Left lung (tissue), 14 donors: ENCODE measurements at places on chromosomes 5 and 9. TPM values are rescaled to one million over a fixed set of nuclear protein-coding genes. Genes with fewer than 3 reads are reported as not detected.
A peak's percentile ranks its signal among the peaks of the same experiment; 100 is the strongest.

DNA sequence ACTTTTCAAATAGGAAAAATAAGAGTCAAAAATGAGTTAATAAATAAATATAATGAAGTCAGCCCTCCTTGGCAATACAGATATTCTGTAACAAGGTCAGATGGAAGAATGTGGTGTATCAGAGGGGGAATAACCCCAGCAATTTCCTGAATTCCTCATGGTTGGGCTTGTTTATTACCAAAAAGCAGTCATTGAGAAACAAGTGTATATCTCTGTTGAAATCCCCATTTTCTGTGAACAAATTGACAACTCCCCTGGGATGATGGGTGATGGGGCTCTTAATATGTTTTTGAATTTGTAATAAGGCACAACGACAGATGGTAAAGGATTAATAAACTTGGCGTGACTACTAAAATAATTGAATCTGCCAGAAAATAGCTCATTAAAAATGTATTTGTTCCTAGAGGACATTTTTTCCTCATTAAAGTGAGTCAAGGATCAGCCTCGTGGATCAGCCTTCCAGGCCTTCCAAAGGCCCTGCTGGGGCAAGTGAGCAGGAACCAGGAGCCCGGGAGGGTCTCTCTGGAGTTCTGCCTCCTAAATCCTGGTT is 34.2 kb downstream of the THBS4 start:
- no peak for DNase-seq

DNA sequence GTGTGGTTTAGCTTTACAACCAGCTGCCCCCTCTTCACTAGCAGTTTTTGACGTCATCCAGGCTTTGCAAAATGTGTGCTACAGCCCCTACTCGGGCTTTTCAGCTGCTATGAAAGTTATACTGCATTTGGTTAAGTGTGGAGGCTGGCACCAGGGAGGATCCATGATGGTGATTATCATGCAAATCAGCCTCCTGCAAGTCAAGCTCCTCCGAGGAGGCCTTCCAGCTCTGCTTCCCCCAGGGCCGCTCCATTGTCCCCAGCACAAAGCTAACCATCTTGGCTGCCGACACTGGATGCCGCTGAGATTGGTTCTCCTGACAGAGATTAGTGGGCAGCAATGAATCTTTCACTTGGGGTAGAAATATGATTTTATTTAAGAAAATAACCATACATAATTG is 159.6 kb downstream of the NR2F1-AS1 start:
- no peak for DNase-seq

DNA sequence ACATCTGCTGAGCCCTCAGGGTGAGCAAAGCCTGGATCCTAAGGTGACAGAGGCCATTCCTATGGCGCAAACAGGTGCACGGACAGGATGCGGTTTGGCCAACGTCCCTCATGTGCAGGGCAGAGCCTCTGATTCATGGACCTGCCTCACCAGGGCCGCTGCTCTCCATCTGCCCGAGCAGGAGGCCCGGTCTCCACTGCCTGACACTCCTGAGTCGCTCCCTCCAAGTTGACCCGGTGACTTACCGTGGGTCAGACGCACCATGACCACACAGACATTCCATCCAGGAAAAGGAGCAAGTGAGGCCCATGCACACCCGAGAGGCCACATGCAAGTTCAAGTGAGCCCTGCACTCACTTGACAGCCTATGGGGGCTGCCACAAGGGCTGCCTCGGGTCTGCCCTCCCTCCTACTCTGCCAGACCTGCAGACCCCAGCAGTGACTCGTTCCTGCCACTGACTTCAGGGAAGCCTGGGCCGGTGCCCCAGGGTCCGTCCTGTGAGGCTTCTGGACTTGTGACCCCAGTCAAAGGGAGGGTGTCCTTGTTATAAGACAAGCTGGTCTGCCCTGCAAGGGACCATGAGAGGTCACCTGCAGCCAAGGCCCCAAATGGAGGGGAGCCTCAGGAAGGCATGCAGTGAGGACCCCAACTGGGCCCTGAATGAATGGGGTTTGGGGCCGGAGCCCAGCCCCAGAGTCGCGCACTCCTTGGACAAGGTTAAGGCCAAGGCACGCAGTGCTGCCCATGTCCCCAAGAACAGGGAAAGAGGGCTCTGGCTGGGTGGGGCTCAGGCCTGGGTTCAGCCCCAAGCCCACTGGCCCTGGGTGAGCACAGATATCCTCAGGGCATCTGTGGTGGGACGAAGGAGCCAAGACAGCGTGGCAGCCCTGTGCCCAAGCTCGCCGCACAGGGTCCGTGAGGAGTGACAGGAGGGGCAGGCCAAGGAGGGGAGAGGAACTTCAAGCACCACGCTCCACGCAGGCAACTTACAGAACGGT is 10.1 kb downstream of the BRD3OS start:
- peak; percentile 25 for DNase-seq

- no peak for DNase-seq
Measured at GRCh38 chr5:42301349-42301748, 121.9 kb upstream of the GHR start.

DNA sequence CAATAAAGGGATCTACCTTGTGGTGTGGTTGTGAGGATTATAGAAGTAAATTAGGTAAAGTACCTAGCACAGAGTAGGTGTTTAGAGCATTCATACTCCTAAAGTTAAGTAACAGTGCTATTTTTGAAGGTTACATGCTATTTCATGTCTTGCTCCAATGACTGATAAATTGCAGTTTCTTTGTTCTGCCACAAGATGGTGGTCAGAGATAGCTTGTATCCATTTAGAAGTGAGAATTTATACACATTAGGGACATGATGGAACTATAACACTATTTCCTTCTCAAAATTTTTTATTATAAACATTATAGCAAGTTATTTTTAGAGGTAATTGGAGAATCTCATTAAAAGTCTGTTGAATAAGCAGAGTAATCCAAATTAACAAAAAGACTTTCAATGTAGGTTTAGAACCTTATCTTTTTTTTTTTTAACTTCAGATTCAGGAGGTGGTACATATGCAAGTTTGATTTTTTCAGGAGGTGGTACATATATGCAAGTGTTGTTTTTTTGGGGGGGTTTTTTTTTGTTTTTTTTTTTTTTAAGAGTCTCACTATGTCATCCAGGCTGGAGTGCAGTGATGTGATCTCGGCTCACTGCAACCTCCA is 17.1 kb downstream of the MTREX start:
- no peak for DNase-seq

DNA sequence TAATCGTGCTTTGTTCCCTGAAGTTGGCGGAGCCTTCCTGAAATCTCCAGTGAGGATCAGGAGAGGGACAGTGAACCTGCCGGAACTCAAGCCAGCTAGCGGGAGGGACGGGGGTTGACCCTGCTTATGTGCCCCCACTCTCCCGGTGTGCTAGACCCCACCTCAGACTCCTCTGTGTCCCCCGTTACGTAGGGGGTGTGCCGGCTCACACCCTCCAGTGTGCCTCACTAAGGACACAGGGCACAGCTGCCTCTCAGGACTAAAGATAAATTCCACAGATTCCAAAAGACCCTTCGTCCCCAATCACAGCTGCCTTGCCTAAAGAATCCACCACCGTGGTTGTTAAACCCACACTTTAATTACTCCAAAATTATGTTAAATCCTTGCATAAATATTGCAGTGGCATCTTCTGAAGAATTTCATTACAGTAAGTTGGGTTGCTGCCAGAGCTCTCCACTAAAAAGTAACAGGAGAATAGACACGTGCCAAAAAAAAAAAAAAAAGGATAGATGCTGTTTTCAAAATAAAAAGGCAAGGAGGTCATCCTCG is 73.7 kb downstream of the GTF3C4 start:
- DNase-seq = no peak

GRCh38 chr5:35316611-35317274 is 86.5 kb upstream of the PRLR start:
- DNase-seq = no peak

DNA sequence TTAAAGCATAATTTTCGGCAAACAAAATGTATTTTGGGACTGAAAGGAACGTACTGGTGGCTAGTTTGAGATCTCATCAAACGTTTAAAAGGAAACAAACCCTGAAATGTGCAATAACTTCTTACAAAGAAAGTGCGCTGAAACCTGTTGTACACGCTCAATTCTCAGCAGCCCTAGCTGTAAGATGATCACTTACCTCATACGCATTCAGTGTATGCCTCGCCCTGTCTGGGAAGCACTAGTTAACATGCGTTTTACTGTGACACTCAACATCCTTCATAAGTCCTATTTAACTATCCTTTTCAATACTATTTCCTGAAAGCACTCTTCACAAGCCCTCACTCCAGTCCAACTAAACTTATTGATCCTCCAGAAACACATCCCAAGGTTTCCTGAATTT is 485.0 kb upstream of the EDIL3 start:
- no peak for DNase-seq

GRCh38 chr5:132681983-132682382 is 8.2 kb downstream of the IL4 start:
- no peak for DNase-seq

- DNase-seq = no peak
Measured at GRCh38 chr9:81390792-81391456, 298.4 kb downstream of the TLE1 start.

- DNase-seq = no peak
Measured at GRCh38 chr9:82206946-82207345, 218.4 kb downstream of the SPATA31D1 start.

- DNase-seq = no peak
Measured at GRCh38 chr5:64947031-64947430, 178.3 kb downstream of the CWC27 start.

GRCh38 chr9:86280580-86280979 is 1.8 kb downstream of the ISCA1 start:
- DNase-seq = no peak

GRCh38 chr9:8224381-8224801 is 424.8 kb upstream of the DMAC1 start:
- no peak for DNase-seq

GRCh38 chr9:107504585-107505455 is 15.3 kb upstream of the KLF4 start:
- DNase-seq = no peak

- DNase-seq = no peak
Measured at GRCh38 chr5:87164409-87164808, 103.3 kb upstream of the RASA1 start.

DNA sequence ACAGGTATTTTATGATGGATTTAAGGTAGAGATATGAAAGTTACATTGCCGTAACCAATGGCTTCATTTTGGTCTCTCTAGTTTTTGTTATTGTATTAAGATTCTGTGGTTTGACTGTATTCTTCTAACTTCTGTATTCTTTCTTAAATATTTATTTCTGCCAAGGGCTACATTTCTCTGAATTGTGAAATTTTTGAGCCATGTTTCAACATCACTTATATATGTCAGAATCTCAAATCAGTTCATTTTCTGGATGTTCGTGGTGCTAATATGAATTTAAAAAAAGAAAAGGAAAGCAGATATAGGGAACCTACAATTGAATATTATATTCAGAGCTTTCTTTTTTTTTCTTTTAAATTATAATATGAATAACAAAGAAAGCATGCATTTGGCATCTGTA is 142.7 kb downstream of the ANXA1 start:
- no peak for DNase-seq

DNA sequence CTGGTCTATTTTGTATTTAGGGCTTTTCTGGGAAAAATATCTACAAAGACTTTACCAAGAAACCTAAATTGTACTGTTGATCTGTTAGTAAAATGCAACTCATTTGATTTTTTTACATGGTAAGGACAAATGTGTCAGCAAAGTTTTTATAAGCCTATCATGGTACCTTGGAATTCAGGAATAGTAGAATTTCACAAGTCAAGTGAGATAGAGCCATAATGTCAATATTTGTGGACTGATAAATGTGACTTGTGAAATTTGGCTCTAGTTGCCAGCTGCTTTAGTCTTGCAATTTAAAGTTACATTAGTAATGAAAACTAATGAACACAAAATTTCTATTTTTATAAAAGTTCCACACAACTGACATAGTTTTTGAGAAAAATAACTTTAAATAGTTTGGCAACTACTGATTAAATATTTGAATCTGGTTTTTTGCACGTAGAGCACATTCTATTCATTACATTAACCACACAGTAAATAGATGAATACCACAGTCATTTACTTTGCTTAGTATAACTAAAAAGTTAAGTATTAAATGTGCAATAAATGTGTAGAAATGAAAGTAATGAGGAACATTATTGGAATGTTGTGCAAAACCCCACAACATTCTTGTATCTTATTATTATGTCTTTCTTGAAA is 41.2 kb upstream of the RIOK2 start:
- no peak for DNase-seq

GRCh38 chr5:158451203-158451992 is 592.5 kb upstream of the CLINT1 start:
- DNase-seq = no peak

GRCh38 chr5:113163328-113163727 is 186.7 kb downstream of the DCP2 start:
- DNase-seq = no peak

DNA sequence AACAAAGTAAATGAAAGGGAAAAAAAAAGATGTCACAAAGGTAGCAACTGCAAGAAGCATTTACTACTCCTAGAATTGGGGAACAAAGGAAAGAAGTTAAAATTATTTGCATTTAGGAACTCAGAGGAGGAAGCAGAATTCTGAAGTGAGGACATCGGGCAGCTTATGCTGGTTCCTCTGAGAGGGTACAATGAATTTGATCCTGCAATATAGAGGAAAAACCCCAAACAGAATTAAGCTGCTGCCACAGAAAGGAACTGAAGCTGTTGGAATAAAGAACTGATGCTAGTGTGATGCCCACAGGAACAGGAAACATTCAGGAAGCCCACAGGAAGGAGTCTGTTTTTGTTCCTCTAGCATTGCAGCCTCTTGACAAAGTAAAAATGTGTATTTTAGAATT is 22.3 kb upstream of the TBCA start:
- no peak for DNase-seq

GRCh38 chr5:102764381-102765004 is 9.4 kb downstream of the PAM start:
- DNase-seq = no peak

SH2D3C gene
- polyA plus RNA-seq = 35.2 TPM

KCNV2 gene
- polyA plus RNA-seq = 0.24 TPM

N4BP3 gene
- 13.6 TPM for polyA plus RNA-seq

LCN9 gene
- polyA plus RNA-seq = not detected

SHOC1 gene
- polyA plus RNA-seq = 0.63 TPM

IFNK gene
- not detected for polyA plus RNA-seq

GPRIN1 gene
- polyA plus RNA-seq = 1.1 TPM

ADAMTS6 gene
- 27.2 TPM for polyA plus RNA-seq

EIF4E1B gene
- 0.08 TPM for polyA plus RNA-seq

MYOZ3 gene
- 11.3 TPM for polyA plus RNA-seq

NUTM2G gene
- 1.00 TPM for polyA plus RNA-seq

SPINK5 gene
- 0.56 TPM for polyA plus RNA-seq
